ENCODE measurements at places on chromosomes 7 and 10.

DNA sequence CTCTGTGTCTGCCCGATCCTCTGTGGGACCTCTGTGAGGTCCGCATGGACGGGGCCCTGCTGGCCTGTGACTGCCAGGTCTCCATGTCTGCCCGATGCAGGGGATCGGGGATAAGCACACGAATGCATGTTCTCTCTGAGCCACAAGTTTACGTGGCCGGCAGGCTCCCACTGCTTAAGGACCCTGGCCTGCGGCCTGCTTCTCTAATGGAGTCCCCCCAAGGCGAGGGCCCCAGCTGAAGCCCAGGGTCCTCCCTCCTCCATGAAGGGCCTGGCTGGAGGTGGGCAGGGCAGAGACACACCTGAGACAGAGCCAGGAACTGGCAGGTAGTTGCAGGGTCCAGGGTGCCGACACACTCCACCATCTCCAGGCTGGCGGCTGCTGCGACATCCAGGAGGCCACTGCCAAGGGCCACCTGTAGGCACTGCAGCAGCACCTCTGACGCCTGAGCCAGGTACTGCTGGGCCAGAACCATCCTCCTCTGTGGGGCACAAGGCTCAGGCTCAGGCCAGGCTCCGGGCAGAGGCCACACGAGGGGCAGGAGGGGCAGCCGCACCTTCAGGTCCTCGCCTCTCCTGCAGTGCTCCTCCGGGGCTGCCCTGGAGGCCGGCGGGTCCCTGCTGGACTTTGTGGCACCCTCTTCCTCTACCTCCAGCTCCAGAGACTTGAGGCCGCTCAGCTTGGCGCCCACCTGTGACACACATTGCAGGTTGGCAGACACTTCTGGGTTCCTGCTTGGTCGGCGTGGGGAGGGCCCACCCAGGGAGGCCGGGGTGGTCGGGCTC, 60.9 kb upstream of the NKX6-2 start:
- no peak for DNase-seq

DNA sequence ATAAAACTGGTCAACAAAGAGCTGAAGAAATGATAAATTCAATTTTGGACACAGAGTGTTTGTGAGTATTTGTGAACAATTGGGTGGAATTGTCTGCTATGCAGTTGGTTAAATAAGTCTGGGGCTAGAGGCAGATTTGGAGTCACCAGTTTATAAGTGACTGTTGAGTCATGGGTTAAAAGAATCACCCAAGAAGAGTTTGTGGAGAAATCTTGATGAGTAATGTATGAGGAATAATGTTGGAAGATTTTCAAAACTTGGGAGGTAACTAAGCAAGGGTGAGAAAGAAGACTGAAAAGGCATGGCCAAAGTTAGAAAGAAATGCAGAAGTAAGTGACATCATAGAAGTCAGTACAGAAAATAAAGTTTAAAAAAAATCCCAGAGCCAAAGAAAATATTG, 750.7 kb downstream of the MAGI2 start:
- DNase-seq, result peak; percentile 97

DNA sequence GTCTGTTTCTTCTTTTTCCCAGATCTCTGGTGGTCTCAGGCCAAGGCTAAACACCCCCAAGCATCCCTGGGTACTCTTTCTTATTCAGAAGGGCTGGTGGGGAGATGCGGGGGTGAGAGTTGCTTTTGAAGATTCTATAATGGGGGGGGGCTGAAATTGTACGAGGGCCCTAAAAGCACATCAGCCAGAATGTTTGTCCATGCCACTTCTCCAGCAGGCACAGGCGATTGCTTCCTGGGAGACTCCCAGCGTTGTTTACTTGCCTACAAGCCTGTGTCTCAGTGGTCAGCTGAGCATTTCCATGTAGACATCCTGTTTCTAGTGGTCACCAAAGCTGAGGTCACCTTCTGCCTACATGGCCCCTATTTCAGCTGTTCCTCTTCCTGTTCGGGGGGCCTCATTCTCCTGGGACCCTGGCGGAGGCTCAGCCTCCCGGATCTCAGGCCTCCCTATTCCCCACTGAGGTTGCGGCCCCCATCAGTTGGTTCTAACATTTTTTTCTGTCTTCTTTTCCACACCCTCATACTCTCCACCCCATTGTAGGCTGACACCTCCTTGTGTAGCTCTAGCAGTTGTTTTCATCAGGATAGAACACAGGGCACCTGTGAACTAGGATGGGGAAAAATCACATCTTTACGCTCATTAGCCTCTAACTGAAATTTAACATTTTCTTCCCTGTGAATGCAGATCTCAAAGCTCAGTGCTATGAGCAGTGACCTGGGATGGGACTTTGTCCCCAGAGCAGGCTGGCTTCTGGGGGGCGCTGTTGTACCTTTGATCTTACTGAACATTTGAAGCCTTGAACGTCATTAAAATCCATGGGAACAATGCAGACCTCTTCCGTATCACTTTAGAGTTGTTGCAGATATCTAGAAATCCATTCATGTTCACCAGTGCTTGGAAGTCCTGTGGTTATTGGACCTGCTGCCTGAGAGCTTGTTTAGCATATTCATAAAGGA, 286.5 kb downstream of the GLRX3 start:
- DNase-seq, result no peak

DNA sequence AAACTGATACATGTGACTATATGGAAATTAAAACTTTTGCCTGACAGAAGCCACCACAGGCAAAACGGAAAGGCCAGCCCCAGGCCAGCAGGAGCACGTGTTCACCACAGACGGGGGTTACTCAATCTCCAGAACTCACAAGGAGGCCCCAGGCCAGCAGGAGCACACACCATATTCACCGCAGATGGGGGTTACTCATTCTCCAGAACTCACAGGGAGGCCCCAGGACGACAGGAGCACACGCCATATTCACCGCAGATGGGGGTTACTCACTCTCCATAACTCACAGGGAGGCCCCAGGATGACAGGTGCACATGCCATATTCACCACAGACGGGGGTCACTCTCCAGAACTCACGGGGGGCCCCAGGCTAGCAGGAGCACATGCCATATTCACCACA, 61.5 kb downstream of the NKX6-2 start:
- DNase-seq, result peak; percentile 94

DNA sequence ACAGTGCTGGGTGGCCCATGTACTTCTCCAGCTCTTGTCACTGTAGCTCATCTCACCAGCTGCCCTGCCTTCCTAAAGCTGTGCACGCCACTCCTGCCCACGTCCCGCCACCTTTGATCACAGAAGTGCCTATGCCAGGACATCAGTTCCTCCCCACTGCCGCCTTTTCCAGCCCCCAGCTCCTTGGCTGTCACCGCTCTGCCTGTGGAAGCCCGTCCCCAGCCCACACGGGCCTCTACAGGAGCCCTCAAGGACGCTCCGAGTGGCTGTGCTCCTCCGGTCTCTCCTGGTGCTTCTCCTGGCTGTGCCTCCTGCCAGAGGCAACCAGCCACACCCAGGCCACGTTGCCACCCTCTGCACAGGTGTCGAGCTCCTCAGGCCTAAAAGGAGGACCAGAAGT, 19.3 kb upstream of the INMT start:
- DNase-seq, result no peak

DNA sequence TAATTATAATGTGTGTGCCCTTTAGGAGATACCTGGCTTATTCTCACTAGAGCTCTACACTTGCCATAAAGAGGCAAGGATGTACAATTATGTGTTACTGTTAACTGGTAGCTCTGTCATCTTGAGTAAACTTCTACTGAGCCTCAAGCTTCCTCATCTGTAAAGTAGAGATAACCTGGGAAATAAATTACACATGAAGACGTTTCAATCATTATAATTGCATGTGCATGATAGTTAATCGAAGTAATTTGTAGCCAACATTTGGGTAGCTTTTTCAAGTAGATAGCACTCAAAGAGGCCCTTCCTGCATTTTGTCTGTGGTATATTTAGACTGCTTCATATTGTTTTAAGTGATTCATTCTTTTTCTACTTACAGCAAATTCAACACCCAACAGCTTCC, 2.4 kb downstream of the CCT6A start:
- no peak for DNase-seq

DNA sequence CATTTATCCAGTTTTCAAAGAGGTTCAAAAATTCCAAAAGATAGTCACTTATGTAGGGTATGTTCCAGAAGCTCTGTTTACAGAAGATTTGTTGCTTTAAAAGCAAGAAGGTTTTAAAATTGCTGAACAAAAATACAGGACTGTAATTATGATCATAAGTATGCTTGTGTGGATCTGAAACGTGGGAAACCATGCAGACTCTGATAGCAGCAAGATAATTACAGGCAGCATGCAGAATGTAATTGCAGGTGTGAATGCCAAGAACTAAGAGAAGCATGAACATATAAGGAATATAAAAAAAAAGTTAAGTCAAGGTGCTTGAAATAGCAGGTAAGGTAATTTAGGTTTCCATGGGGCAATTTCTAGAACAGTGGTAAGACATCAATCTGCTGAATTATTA, 405.7 kb downstream of the ARL4A start:
- no peak for DNase-seq

- DNase-seq, result no peak
Observed at GRCh38 chr7:7369134-7369533, 166.5 kb downstream of the COL28A1 start.

DNA sequence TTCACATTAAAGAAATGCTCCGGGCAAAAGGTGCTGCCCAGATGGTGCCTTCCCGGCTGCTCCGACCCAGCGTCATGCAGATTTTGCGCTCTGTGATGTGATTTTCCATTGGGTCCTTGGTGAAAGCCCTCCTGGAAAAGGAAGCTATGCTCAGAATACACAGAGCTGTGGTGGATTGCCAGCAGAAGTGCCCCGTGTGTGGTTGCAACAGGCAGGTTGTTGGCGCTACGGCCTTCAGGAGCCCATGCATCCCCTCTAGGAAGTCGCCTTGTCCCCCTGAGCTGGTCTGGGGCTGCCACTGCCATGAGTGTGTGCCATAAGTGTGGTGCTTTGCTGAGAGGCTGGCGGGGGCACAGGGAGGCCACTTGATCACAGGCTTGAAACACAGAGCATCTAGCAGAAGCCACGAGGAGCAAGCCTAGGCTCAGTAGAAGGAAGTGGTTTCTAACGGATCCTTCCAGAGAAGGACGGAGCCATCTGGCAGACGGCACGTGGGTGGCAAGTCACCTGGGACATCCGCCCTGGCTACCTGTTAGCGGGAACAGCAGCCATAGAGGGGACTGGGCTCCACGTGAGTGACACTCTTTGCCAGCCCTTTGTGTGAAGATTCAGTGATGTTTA, 210.9 kb downstream of the CUX1 start:
- no peak for DNase-seq

DNA sequence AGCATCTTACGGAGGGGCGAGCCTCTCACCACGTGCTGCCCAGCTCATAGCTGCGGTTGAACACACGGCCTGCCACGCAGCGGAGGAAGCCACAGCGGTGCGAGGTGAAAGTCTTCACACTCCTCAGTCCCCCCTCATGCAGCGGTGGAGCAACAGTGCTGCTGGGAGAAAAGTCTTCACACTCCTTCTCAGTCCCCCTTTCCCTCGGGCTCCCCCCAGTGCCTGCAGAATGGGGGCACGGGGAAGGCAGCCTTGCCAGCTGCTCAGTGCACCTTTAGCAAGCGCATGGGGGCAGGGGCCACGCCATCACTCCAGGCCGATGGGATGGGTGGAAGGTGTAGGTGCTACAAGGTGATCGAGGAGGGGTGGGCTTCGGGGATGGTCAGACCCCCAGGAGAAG, 206.3 kb upstream of the TCERG1L start:
- DNase-seq, result no peak

GRCh38 chr7:57399251-57399940, 50.6 kb upstream of the ZNF716 start:
- DNase-seq, result no peak

DNA sequence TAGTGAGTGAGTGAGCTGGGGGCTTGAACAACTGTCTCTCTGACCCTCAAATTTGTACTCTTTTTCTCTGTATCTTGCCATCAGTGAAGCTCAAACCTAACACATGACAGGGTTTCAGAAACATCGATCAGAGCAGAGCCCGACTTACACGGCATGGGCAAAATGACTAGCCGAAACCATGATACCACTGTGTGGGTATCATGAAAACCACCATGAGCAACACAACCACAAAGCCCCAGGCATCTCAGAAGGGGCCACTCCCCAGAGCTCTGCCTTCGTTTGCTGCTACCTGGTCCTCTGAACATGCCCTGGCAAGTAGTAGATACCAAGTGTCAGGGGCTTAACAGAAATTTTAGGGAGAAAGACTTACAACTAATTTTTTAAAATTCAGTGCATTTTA, 308.5 kb downstream of the WDR11 start:
- DNase-seq, result no peak

GRCh38 chr10:103545771-103546281, 52.3 kb downstream of the NEURL1 start:
- no peak for DNase-seq

Measured in fibroblast of skin of left biceps (primary cell).